ENCODE measurements at places on chromosomes 4 and X.

DNA sequence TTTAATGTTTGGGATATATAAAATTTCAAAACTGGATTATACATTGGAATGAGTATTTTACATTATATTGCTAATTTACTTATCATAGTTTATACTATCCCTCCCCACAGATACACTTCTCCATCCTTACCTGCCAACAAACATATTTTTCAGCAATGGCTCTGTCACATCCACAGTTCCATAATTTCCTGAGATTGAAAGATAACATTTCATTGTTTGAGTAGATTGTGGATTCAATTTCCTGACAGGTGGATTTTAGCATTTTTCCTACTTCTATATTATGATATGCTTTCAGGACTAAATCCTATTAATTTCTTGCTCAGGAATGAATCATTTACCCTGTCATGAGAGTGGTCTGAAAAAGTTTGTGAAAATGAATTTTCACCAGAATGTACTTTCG lies 115.3 kb upstream of the KLHL4 start:
- no peak for DNase-seq

DNA sequence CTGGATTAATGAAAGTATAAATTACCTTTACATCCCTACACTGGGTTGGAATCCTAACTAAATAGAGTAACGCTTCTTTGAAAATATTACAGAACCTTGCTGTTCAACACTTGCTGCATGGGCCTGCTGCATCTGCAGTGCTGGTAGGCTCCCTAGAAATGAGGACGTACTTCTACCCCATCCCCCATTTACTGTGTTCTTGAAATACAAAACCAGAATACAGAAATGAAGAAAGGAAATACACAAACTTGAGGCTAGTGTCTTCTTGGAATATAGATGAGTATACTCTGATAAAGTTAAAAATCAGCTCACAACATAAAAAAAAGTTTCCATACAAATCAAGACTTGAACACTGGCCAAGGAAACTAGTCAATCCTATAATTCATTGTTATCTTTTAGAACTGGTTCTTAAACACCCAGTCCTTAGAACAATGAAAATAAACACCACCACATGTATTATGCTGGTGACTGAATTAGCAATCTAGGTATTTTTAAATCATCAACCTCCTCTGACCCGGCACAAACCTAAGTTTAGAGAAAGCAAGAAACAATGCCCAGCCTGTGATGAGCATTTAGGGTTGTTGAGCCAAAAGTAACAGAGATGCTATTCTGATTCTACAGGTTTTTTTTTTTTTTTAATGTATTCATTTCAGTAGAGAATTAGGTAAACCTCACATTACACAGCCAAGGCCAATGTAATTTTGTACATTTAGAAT lies 49.7 kb downstream of the ATP8A1 start:
- DNase-seq = no peak

- DNase-seq = no peak
Observed at GRCh38 chr4:149183638-149184037, 632.0 kb downstream of the IQCM start.

- no peak for DNase-seq
Observed at GRCh38 chrX:108584617-108585211, 145.1 kb downstream of the COL4A5 start.

GRCh38 chr4:158157412-158157811 lies 15.4 kb downstream of the GASK1B start:
- no peak for DNase-seq

GRCh38 chr4:186845137-186845842 lies 121.6 kb upstream of the FAT1 start:
- no peak for DNase-seq

GRCh38 chr4:36187723-36188333 lies 56.5 kb downstream of the ARAP2 start:
- DNase-seq = no peak

GRCh38 chr4:64330143-64330542 lies 79.1 kb downstream of the TECRL start:
- no peak for DNase-seq

DNA sequence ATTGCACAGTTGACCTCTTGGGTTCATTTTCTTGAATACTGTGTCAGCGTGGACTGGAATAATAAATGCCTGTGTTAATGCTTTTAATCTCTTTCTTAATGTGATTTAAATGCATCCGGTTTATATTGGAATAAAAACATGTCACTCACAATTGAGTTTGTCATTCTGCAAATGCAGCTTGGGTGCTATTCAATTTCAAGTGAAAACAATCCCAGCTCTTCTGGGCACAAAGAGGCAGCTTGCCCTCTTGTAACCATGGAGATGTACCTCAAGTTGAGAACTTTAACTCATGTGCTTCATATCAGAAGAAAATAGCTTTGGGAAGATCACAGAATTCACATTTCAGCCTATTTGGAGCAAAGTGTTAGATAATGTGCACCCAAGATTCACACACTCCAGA lies 355.7 kb upstream of the GNPDA2 start:
- DNase-seq = no peak

GRCh38 chr4:95956094-95956493 lies 116.2 kb downstream of the PDHA2 start:
- no peak for DNase-seq

- no peak for DNase-seq
Observed at GRCh38 chr4:86050496-86050895, 309.4 kb downstream of the MAPK10 start.

GRCh38 chrX:151987108-151987507 lies 12.6 kb upstream of the GABRE start:
- no peak for DNase-seq

DNA sequence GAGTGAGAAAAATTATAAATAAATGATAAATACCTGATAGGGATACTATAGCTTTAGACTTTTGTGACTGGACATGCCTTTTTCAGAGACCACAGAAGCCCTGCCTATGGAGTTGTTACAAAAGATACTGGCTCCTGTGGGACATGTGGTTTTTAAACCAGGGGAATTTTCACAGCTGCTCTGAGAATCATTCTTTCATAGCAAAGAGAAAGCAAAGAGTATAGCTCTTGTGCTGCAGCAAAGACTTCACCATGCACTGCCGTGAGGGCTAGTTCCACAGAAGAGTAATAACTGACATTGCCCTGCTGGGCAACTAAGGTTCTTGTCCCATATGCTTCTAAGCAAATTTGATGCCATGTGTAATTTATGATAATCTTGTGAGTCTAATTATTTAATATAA lies 98.2 kb downstream of the MAPK10 start:
- no peak for DNase-seq

DNA sequence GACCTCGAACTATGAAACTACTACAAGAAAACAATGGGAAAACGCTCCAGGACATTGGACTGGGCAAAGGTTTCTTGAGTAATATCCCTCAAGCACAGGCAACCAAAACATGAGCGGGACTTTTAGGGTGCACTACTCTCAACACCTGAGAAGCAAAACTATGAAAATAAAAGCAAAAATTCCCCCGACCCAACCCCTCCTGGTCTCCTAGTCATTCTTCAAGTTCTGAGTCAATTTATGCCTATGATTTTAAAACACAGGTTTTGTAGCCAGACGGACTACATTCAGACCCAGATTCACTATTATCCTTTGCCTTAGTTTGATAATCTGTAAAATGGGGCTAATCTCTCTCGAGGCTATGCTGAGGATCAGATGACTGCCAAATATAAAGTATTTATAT lies 97.0 kb downstream of the SOWAHB start:
- no peak for DNase-seq

DNA sequence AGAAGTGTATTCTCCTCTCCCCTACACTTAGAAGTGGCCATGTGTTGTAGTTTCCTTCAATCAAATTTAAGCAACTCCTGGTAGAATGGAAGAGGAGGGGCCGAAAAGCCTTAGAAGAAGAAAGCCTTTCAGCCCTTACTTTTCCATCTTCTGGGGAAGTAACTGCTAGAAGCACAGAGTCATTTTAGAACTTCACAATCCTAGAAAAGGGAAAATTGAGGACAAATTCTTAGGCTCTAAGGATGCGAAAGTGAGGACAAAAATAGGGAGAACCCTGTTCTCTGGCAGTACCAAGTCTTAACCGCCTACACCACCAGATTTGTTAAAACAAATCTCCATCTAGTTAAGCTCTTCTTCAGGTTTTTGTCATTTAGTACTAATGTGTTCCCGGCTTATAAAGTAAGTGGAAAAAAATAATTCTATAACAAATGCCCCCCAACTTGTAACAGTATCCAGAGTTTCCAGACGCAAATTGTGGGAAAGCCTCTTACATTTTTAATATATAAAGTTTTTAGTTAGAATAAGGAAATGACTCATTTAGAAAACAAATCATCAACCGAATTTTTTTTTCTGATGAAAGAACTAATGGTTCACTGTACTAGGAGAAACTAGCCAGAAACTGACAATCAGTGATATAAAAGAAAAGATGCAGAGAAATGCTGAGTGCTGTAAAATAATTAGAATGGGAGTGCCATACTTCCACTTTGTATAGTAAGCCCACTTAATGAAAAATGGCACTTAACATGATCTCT lies 76.0 kb downstream of the ARAP2 start:
- DNase-seq = no peak

GRCh38 chr4:101835121-101835904 lies 44.8 kb downstream of the BANK1 start:
- no peak for DNase-seq
